ENCODE measurements at places on chromosomes 1 and 21.

- peak; percentile 64 for DNase-seq
These were observed 58.0 kb downstream of the ACP6 start for GRCh38 chr1:147612366-147612765.

DNA sequence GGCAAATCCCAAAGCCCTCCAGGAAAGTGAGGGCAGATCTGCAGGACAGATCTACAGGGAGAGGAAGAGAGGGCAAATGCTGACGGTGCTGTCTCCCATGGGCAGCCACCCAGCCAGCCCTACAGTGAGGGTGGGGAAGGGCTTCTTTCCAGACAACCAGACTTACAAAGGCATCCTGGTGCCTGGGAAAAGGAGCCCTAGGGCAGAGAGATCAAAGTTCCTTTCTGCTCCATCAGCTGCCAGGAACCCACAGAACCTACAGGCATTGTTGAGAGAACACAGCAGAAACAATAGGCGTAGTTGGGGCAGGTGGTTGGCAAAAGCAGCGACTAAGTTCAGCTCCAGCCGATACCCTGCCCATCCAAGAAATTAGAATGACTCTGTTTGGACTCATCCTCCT, 332.4 kb downstream of the KCNH1 start:
- no peak for DNase-seq

DNA sequence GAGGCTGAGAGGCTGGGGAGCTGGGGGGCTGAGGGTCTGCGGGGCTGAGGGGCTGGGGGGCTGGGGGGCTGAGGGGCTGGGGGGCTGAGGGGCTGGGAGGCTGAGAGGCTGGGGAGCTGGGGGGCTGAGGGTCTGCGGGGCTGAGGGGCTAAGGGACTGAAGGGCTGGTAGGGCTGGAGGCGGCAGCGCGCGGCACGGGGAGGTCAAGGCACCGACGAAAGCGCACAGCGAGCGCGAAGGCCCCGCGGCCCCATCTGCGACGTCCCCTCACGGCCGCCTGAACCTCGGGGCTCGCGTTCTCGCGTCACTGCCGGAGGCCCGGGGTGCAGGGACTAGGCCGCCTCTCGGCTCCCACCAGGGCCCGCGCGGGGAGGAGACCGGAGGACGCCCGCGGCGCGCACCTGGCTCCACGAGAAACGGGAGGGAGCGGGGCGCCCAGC, 356 bp downstream of the INTS11 start:
- no peak for DNase-seq

DNA sequence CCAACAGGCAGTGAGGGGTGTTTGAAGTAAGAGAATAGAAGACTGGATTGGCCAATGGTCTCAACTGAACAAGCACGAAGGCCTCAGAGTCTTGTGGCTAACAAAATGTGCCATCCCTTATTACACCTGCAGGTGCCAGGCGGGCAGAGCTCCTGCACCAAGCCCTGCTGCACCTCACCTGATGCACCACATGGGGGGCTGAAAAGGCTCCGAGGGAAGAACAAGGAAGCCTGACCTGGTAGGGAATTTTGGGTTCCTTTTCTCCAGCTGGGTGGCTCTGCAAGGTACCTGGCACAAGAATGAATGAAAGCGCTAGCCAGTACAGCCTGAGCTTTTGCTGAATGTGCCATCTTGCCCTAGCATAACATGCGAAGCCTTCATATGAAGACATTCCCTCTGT, 9.7 kb downstream of the HSD3B1 start:
- no peak for DNase-seq

DNA sequence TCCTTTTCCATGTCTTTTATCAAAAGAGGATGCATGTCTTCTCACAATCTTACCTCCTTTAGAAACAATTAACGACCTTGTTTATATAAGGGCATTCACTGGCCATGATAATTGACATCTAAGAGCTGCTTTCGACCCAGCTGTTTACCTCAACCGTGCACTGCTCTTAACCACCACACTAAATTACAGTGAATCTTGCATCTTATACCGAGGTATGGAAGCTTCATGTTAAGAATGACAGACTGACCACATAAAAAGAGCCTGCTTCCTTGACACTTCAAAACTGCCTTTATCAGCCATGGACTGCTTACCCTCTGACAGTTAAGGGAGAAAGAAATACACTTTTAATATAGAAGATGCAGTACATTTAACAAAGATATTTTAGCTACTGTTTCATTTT, 301.7 kb upstream of the LYPLAL1 start:
- DNase-seq = no peak

GRCh38 chr1:66787641-66788040, 13.4 kb downstream of the INSL5 start:
- no peak for DNase-seq

- DNase-seq = no peak
These were observed 17.7 kb downstream of the CMPK1 start for GRCh38 chr1:47351305-47351704.

DNA sequence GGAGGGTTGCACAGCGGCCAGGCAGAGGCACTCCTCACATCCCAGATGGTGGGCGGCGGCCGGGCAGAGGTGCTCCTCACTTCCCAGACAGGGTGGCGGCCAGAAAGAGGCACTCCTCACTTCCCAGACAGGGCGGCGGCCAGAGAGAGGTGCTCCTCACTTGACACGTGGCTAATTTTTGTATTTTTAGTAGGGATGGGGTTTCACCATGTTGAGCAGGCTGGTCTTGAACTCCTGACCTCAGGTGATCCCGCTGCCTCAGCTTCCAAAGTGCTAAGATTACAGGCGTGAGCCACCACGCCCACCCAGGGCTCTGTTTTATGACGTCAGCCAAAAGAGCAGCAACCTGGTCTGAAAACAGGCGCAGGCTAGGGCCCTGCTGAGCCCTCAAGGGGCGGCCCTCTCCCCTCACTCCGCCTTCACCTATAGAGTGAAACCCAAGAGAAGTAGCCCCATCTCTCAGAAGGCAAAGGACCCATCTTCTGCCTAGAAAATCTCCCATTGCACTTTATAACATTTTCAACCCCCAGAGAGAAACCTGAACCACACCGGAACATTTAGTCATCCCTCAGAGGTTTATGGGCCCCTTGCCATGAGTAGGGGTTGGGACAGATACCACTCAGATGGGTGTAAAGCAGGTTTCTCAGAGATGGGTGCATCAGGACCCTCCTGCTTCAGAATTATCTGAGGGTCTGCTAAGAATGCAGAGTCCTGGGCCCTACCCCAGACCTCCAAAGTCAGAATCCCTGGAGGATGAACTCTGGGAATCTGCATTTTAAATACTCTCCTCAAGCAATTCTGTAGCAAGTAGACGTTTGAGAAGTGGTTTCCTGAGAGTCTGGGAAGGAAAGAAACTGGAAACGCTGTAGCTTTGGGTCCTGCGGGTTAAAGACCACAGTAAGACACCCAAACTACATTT, 40.8 kb downstream of the CDK18 start:
- no peak for DNase-seq

DNA sequence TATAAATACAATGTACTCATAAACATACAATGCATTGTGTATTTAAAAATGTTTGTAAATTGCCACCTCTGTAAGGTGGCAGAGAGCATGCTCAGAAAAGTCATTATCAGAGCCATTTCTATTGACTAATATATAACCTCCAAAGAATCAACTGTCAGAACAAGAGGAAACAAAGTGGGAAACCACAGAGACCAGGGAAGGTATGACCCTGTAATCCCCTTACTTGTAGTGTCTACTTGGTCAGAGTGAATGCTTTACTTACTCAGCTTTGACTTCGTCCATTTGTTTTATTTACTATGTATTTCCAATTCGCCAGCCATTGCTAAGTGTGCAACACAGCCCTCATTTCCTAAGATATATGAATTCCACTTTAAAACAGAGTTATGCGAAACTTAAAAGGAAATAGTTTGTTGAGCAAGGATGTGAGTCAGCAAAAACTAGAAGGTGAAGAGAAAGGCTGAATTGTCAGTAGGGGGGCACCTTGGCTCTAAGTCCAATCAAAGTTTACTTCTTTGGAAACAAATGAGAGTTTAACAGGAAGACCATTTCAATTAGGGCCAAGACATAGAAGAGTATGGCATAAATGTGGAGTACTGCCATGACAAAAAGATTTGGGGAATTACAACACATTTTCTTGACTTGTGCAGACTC, 671.7 kb upstream of the PTBP2 start:
- no peak for DNase-seq

- no peak for DNase-seq
These were observed 13.3 kb upstream of the TTLL10 start for GRCh38 chr1:1160281-1160930.

DNA sequence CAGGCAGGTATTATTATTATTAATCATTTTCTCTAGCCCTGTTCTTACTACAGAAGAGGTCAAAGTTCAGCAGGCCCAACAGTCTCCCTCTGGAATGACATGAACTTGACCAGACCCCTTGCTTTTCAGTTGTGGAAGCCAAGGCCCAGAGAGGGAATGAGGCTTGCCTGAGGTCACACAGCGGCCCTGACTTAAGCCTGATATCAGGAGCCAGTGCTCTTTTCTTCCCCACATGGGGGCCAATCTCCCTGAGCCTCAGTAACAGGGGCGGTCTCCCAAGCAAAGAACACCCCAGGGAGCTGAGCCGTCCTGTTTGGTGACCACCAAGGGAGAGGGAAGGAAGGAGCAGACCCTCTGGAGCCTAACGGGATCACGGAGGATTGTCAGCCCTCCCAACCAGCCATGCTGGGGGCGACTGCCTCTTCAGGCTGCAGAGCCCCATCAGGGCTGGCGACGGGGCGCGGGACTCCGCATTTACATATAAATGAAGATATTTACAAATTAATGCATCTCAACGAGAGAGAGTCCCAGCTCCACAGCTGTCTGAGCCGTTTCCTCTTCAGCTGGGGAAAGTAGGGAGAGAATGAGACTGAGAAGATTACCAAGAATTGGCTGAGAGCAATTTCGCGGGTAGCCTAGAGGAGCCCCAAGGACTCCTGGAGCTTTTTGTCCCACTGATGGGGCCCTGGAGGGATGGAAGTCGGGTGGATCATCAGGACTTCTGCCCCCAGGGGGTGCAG, 186.1 kb upstream of the KLHDC7A start:
- DNase-seq = no peak

- DNase-seq = peak; percentile 41
These were observed 607 bp upstream of the LGR6 start for GRCh38 chr1:202192770-202193613.

- no peak for DNase-seq
These were observed 22.8 kb downstream of the RNF223 start for GRCh38 chr1:1051127-1051810.

GRCh38 chr1:45051005-45051772, 39.1 kb downstream of the UROD start:
- DNase-seq = no peak

GRCh38 chr21:42799948-42800347, 79.4 kb downstream of the WDR4 start:
- no peak for DNase-seq

GRCh38 chr21:45139473-45139872, 65.1 kb downstream of the ADARB1 start:
- DNase-seq = no peak

GRCh38 chr1:165316153-165316772, 40.3 kb downstream of the LMX1A start:
- DNase-seq = no peak

DNA sequence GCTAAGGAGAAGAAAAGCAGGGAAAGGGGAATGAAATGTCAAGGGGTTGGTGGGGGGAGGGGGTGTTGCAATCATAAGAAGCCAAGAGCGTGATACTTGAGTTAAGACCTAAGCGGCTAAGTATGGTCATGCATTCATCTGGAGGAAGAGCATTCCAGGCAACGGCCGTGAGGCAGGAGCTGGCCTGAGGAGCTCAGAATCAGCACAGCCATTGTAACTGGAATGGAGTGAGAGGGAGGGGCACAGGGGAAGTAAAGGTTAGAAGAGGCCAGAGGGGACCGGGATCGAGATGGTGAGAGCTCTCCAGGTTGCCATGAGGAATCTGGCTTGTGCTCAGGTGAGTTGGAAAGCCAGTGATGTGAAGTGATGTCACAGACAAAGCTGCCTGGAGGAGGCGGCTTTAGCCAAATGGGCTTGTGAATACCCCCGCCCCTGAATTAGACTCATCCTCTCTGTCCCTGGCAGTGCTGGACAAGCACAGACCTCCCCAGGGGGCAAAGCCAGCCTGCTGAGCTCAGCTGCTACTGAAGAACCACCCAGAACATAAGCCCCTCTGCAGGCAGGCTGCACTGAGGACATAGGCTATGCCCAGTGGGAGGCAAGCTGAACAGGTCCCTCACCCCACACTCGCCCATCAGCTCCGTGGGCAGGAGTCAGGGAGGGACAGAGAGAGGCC, 61.1 kb upstream of the LAPTM5 start:
- DNase-seq = no peak

- DNase-seq = no peak
These were observed 41.8 kb downstream of the TTC39A start for GRCh38 chr1:51288578-51288977.

GRCh38 chr1:9289711-9290485, 2.8 kb upstream of the SPSB1 start:
- DNase-seq = peak; percentile 56

DNA sequence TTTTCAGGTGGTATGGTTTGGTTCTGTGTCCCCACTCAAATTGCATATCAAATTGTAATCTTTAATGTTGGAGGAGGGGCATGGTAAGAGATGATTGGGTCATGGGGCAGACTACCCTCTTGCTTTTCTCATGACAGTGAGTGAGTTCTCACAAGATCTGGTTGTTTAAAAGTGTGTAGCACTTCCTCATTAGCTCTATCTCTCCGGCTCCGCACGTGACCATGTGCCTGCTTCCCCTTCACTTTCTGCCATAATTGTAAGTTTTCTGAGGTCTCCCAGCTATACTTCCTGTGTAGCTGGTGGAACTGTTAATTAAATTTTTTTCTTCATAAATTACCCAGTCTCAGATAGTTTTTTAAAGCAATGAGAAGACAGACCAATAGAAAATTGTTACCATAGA, 843.2 kb downstream of the AMY1C start:
- DNase-seq = no peak

DNA sequence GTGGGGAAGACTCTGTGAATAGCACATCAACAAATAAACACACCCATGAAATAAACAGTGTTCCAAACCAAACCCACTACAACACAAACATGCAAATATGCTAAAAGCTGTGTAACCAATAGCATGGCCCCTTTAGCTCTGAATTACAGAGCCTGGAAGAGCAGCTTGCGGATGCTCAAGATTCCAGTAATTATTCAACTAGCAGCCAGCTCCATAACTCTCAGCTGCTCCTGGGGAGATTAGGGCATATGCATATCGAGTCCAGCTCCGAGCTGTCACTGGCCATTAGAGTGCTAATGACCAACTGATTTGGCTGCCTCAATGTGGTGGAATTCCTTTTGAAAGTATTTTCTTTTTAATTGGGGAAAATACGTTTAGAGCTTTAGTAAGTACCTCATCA, 207.1 kb downstream of the HHAT start:
- no peak for DNase-seq

DNA sequence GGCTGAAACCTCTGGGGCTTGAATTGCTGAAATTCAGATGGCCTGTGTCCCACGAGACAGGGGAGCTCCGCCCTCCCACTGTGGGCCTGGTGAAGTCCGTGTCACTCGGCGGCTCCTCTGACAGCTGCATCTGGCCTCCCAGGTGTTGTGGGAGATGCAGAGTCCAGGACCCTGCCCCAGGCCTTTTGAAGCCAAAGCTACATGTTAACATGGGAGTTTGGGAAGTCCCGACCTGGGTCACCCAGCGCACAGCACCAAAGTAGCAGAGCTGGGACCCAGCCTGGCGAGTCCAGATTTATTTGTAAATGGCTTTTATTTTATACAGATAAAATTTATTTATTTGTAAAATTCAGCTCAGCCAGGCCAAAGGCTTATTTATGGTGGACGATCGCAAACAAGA, 28.9 kb downstream of the SLC37A1 start:
- no peak for DNase-seq

Data from PC-9 (cell line).